GOT3 (cell line): ENCODE measurements at places on chromosomes 5 and 9.

DNA sequence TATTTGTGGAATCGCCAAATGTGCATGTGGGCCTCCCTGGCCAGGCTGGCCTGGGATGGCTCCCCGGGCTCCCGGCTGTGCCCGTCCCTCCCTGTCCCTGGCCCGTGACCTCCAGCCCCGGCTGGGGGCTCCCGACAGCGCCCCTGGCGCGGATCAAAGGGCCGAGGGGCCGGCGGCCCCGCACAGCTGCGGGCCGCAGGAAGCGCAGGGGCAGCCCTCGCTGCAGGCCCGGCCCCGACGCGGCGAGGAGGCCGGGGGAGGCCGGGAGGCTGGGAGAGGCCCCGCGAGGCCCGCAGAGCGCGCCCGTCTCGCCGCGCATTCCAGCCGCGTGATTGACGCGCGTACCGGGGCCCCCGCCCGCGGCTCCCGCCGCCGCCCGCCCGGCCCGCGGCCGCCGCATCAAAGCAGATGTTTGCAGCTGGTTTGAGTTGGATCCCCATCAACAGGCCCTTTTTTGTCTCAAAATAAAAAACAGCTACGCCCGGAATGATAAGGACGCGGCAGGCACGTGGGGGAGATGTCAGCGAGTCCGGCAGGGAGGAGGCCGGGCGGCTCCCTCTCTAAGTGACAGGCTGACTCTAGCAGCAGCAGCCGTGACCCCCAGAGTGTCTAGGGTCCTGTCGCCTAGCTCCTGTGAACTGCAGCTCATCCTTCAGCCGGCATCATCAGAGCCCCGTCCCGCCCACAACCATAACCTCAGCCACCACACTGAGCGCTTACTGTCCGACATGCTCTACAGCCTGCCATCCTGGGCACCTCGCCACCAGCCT is 69.4 kb downstream of the LMX1B start:
- no peak for DNase-seq

GRCh38 chr9:137411645-137412380 is 11.1 kb downstream of the EXD3 start:
- peak; percentile 17 for DNase-seq

DNA sequence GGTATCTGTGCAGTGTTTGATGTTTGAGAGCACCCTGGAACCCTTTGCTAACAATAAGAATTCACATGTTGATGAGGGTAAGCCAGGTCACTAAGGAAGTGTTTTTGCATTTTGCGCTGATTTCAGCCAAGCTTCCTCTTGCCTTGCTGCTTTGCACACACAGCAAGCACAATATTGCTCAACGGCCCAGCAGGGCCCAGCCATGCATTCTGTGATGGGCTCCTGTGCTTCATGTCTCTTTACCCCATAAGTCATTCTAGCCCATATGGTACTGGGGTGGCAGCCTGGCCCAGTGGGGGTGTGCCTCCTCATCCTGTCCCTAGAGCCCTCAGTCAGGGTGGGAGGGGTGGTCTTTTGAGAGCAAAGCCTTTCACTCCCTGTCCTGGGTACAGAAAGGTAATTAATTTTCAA is 481.3 kb downstream of the GADD45G start:
- no peak for DNase-seq

GRCh38 chr5:168354397-168354796 is 63.0 kb downstream of the WWC1 start:
- no peak for DNase-seq

DNA sequence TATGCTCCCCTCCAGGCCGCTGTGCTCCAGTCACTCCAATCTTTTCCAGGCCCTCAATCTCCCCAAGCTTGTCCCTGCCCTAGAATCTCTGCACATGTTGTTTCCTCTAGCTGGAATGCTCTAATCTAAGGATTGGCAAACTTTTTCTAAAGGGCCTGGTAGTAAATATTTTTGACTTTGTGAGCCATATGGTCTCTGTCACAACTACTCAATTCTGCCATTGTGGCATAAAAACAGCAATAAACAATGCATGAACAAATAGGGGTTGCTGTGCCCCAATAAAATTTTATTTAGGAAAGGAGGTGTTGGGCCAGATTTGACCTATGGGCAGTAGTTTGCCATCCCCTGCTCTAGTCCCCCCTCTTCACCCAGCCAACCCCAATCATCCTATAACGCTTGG is 150.5 kb upstream of the LRRTM2 start:
- no peak for DNase-seq

DNA sequence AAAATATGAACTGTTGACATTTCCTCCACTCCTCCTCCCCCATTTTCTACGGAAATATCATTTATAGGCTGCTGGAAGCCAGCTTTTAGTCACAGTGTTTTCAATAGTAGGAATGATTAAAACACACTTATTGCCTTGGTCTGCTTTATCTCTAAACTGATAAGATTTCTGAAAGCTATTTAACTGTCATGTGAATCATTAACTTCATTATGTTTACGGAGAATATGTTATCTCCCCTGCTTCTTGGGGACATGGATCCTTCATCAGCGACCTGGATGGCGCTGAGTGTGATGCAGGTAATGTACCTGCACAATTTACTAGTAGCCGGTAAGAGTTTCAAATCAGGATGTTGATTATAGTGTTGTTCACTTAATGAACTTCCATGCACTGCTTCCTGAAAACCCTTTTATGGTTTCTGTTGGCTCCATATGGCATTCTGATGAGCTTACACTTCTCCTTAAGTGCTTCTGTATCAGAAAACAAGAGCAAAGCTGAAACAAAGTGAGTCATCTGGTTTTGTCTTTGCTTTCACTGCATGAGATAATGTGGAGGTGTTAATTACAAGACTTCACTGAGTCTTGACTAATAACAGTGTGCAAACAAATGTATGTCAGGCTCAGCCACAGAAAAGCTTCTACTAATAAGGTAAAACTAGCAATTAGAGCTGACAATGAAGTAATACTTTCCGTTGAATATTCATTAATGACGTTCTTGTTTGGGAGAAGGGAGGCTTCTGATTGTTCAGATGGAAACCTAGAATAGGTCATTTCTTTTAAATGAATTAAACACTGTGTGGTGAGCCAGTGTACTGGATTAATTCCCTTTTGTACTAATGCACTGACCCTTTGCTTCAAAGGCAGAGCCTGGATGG is 162.4 kb upstream of the ZNF608 start:
- no peak for DNase-seq

DNA sequence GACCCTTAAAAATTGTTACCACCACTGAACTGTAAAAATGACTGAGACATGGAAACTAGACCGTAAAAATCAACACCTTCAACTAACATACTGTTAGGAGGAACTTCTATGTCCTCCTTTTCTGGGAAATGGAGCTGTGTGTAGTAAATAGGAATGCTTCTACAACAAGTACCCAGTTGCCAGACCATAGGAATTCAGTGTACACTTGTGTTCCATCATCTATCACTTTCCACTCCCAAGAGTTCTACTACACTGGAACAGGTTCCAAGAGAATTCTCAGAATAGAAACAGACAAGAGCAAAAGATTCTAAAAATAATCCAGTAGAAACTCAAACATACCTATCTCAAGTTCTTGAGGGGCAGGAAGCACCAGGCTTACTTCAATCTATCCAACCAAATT is 23.6 kb downstream of the UBAP2 start:
- no peak for DNase-seq

- no peak for DNase-seq
Observed at GRCh38 chr9:114621975-114622609, 11.0 kb downstream of the TMEM268 start.

- DNase-seq = no peak
Observed at GRCh38 chr5:151036556-151036955, 16.2 kb downstream of the GPX3 start.

GRCh38 chr5:181205761-181206649 is 1.0 kb upstream of the TRIM7 start:
- DNase-seq = no peak

GRCh38 chr5:40166802-40167201 is 512.9 kb upstream of the PTGER4 start:
- no peak for DNase-seq

DNA sequence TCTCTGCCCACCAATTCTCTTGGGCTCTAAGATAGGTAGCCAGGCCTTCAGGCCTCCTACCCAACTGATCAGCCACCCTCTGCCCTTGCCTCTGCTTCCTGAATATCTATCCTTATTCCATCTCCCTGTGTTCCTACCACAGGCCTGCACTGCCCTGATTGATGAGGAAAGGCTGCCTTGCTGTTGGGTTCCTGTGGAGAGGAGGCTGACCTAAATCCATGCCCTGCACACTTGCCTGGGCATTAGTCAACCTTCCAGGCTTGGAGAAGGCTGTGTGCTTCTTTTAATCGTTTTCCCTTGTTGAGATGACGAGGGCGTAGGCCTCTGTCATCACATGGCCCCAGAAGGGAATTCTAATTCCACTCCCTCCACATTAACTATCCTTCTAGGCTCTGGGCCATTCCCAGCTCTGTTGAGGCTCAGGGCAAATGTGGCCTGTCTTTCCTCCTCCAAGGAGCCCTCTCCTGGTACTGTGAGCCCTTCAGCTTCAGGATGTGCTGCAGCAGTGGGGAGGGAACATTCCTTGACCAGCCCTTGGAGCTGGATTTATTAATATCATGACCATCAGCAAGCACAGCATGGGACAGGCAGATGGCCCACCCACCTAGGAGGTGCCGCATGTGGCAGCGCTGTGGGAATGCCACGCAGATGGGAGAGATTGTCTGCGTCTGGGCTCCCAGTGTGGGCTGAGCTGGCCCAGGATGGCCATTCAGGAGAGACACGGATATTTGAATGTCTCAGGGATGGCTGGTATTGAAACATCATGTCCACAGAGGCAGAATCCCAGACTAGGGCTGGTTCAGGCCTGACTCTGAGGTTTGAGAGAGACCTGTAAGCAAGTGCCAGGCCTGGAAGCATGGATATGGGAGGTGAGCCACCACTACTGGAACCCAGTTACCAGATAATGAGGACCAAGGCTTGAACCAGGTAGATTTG is 40.9 kb downstream of the ANGPTL2 start:
- no peak for DNase-seq

GRCh38 chr9:2771087-2771486 is 53.8 kb downstream of the KCNV2 start:
- DNase-seq = no peak

DNA sequence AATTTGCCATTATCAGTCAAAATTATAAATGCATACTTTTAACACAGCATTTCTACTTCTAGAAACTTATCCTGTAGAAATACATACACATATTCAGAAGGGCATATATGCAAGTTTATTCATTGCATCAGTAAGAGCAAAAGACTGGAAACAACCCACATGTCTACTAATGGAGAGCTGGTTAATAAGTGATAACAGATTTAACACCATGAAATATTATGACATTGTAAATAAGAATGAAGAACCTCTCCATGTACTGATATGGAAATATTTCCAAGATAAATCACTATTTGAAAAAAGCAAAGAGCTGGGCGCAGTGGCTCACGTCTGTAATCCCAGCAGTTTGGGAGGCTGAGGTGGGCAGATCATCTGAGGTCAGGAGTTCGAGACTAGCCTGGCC is 54.5 kb downstream of the ELOVL7 start:
- DNase-seq = no peak

DNA sequence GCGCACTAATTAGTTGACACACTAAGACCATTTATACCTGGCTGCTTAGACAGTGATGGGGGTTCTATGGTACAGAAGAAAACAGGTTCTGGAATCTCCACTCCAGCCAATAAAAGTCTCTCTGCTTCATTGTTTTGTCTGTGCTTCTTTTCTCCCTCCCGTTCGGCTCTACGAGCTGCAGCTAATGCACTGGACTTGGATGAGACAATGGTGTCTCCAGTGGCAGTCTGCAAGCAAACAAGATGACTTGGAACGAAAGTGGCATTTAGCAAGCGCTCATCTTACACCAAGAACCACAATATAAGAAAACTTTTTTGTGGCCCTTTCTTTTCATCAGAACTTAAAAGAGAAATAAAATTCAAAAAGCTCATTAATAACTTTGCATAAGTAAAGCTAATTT is 30.2 kb downstream of the GFM2 start:
- no peak for DNase-seq

DNA sequence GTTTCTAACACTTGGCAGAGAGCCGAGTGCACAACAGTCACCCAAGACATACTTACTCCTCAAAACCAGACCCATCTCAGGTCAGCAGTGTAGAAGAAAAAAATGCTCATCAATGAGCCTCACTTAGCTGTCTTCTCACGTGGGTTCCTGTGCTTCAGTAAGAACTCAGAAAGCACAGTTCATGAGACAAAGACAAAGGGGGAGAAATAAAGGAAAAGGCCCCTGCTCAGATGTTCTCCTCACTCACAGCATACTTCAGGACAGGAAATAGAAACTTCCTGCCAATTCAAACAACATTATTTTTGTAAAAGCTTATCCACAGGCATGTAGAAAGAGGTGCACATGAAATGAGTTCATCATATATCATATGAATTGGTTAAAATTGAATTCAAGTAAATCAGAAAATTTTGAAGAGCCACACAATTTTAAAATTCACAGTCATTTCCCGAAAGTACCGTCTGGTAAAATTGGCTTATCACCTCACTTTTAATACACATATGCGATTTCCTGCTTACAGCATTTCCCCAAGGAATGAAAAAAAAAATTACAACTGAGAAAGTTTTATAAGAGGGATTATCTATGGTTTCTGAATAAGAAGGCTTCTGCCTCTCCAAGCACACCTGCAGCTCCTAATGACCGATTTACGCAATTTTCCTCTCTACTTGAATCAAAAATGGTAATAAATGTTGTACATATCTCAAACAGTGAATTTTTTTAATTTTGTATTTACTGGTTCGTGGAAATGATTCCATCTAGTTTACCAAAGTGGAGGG is 328.3 kb downstream of the TMEM167A start:
- DNase-seq = no peak

GRCh38 chr9:137089232-137089947 is 2.6 kb downstream of the MAN1B1 start:
- no peak for DNase-seq

DNA sequence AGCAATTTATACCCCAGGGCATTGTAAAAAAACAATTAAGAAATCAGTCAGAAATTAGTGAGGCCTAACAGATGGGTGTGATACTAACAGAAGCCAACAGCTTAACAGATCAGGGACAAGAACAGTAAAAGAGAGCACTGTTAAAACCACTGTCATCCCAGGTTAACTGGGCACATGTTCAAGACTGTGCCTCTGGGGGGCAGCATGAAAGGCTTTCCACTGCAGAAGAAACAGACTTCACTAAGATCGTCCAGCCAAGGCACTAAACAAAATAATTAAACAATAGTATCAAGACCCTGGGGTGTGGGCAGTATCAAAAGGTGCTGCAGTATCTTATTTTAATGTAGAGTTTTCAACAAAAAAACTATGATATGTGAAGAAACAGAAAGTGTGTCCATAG is 43.5 kb downstream of the FBN2 start:
- no peak for DNase-seq
